ENCODE measurements at places on chromosomes 1 and 21.

- DNase-seq, result no peak
Observed at GRCh38 chr1:62437273-62437940, 558 bp downstream of the USP1 start.

GRCh38 chr1:147676311-147677085 is 6.2 kb upstream of the ACP6 start:
- DNase-seq, result no peak

GRCh38 chr1:37851782-37852210 is 7.6 kb downstream of the MTF1 start:
- no peak for DNase-seq

DNA sequence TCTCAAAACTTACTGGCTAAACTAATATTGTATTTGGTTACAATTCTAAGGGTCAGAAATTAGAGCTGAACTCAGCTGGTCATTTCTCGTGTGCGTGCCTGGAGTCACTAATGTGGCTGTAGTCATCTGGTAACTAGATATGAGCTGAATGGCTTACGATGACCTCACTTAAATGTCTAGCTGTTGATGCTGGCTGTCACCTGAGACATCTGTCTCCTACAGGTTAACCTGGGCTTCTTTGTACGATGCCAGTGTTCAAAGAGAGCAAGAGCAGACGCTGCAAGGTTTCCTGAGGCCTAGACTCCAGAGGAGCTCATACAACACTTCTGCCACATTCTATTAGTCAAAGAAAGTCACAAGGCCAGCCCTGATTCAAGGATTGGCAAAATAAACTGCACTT is 17.1 kb upstream of the ALG6 start:
- no peak for DNase-seq

DNA sequence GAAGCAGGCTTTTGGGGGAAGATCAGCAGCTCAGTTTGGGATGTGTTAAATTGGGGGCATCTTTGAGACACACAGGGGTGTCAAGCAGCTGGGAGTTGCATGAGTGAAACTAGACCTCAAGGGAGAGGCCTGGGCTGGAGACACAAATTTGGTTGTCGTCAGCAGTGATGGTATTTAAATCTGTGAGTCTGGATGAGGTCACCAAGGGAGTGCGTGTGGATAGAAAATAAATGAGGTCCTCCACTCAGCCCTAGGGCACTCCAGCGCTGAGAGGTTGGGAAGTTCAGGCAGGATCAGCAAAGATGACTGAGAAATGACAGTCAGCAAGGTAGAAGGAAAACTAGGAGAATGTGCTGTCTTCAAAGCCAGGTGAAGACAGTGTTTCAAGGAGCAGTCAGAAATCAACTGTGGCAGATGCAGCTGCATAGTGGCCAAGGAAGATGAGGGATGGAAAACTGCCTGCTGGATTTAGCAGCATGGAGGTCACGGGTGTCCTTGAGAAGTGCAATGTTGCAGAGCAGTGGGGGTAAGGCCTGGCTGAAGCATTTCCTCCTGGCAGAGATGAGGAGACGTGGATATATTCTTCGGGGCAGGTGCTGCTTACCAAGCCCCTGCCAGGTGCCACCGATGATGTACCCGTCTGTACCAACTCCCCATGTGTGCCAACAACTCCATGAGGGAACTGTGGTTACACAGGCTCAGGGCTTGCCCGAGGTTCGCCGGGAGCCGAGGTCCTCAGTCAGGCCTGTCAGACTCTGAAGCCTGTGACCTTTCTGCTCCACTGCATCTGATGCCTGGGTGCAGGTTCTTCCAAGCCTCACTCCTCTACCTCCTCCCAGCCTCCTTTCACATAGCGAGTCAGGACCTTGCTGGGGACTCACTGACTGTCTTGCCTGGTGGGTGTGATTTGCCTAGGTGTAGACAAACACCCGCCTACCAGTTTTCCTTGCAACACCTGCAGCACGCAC is 11.3 kb downstream of the MAP7D1 start:
- no peak for DNase-seq

DNA sequence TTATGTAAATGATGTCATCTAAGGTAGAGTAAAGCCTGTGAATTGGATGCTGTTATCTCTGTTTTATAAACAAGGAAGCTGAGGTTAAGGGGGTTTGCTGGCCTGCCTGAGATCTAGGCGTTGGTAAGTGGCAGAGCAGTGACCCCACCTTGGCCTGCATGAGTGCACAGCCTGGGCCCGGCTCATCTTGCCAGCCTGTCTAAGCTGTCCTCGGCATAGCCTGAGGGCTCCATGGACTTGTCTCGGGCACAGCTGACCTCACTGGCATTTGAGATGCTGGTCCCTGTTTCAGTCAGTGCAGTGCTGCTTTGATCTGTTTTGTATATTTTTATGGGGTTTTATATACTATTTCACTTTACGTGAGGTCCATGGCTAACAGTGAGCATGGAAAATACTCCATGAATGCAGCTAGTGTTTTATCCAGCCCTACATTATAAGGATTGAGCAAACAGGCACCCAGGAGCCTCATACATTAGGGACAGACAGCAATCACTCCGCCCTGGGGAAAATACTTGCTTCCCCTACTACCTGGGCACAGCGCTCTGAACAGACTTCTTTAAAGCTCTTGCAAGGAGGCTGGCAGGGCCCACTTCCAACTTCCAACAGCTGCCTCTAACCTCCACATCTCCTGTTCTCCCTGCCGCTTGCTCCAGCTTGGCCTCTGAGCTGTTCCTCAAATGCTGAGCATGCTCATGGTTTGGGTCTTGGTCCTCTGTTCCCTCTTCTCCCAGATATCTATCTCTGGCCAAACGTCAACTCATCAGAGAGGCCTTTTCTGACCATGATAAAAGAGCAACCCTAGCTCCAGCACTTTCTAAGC is 150.6 kb upstream of the HMGB4 start:
- DNase-seq, result no peak

DNA sequence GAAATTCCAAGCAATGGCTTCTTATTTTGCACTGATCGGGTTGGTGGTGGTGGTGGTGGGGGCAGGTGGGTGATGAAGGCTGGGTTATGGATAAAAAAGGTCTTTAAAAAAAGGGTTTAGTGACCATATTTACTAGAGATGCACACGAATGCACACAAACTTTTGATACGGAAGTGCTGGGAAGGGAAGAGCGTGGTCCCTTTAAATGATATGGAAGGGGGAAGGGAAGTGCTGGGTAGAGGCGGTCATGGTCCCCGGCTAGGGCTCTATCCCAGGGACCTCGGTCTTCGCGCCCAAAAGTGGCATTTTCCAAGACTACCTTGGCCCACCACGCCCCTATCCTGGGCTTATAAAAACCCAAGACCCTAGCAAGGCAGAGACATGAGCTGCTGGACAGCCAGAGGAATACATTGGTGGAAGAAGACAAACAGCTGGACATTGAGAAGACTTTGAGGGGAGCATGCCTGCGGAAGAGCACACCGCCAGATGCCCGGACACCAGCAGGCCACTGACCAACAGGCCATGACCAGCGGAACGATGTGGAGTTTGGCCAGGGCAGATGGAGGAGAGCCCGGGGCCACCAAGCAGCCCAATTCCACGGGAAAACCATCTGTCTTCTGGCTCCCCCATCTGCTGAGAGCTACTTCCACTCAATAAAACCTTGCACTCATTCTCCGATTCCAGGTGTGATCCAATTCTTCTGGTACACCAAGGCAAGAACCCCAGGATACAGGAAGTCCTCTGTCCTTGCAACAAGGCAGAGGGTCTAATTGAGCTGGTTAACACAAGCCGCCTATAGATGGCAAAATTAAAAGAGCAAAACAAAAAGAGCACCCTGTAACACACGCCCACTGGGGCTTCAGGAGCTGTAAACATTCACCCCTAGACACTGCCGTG is 1720.2 kb downstream of the MRPL39 start:
- DNase-seq, result no peak

DNA sequence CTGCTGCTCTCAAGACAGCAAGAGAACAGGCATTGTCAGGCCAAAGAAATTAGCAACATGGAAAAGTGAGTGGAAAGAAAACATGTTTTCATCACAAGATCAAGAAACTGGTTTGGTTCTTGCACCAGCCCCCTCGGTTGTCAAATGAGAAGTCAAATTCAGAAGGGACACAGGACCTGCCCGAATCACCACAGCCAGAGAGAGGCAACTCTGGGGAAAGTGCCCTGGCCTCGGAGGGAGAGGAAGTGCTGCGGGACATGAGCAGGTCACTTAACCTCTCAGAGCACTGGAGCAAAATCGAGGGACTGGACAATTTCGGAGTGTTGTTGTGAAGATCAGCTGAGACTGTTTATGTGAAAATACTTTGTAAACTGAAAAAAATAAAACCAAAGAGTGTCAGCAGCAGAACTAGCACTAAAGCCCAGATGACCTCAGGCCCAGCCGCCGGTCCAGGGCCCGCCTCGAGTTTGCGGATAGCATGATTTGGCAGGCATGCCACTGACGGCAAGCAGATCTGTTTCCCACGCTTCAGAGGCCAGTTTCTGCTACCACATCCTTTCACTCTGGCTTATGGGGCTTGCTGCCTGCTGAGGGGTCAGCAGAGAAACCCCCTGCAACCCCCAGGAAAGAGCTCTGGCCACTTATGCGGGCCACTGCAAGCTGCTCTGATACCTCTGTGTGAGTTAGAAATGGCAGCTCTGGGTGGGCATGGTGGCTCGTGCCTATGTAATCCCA is 32.1 kb downstream of the CD247 start:
- no peak for DNase-seq

GRCh38 chr1:15042866-15043265 is 110.7 kb upstream of the TMEM51 start:
- DNase-seq, result no peak

GRCh38 chr1:206142011-206142410 is 24.8 kb upstream of the AVPR1B start:
- DNase-seq, result no peak

- DNase-seq, result no peak
Observed at GRCh38 chr1:179120736-179121135, 38.9 kb downstream of the TOR3A start.

GRCh38 chr1:48338257-48338656 is 115.7 kb downstream of the SLC5A9 start:
- no peak for DNase-seq

All from GM12892 (cell line).